ENCODE measurements at places on chromosomes 2 and 18.

DNA sequence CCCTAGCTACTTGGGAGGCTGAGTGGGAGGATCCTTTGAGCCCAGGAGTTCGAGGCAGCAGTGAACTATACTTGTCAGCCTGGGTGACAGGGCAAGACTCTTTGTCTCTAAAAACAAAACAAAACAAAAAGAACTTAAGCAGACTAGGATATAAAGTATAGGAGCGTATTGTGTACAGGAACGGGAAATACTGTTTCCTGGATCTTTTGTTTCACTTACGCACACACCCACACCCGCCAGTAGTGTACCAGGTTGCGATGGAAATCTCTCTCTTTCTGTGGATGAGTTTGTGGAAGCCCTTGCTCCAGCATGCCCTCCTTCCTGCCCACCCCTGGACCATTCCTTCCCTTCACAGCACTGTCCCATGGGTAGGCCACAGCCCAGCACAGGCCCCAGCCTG is 136.3 kb downstream of the RPIA start:
- no peak for DNase-seq

DNA sequence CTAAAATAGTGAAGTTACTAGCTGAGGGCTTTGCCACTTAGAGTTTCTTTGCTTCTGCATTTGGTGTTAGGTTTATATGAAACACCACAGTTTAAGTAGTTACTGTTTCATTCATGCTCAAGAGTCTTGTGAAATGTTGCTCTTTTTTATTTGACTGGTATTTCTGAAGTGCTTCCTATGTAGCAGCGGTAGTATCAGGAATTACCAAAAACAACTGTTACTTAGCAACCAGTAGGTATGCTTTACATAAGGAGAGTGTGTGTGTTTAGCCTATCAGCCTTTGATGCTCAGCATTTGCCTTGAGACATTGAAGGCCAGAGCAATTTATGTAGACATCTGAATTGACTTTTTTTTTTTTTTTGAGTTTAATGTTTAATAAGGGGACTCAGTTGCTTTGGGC is 3.6 kb downstream of the DIS3L2 start:
- DNase-seq, result peak; percentile 93

DNA sequence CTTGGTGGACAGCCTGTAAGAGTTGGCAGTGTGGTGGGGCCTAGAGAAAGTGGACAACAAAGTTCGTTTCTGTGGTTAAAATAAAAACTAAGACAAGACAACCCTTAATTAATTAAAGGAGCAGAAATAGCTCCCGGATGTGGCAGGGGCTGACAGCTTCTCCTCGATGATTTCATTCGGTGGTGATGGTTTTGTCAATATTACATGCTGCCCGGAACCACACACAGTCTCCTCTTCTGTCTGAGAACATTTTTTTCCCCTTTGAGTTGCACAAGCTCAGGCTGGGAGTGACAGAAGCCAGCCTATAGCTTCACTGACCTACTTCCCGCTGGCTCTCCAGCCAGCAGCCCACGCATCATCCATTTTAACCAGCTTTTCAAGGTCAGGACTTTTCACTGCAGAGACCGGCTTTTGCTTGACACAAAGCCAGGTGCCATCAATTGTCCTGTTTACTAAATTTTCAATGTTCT is 378.8 kb downstream of the SLC4A3 start:
- DNase-seq, result no peak

- no peak for DNase-seq
Measured at GRCh38 chr2:114762986-114763385, 320.5 kb downstream of the DPP10 start.

GRCh38 chr2:216698895-216699294 is 3.5 kb upstream of the IGFBP5 start:
- DNase-seq, result peak; percentile 93

GRCh38 chr2:51516667-51517066 is 484.7 kb upstream of the NRXN1 start:
- no peak for DNase-seq

DNA sequence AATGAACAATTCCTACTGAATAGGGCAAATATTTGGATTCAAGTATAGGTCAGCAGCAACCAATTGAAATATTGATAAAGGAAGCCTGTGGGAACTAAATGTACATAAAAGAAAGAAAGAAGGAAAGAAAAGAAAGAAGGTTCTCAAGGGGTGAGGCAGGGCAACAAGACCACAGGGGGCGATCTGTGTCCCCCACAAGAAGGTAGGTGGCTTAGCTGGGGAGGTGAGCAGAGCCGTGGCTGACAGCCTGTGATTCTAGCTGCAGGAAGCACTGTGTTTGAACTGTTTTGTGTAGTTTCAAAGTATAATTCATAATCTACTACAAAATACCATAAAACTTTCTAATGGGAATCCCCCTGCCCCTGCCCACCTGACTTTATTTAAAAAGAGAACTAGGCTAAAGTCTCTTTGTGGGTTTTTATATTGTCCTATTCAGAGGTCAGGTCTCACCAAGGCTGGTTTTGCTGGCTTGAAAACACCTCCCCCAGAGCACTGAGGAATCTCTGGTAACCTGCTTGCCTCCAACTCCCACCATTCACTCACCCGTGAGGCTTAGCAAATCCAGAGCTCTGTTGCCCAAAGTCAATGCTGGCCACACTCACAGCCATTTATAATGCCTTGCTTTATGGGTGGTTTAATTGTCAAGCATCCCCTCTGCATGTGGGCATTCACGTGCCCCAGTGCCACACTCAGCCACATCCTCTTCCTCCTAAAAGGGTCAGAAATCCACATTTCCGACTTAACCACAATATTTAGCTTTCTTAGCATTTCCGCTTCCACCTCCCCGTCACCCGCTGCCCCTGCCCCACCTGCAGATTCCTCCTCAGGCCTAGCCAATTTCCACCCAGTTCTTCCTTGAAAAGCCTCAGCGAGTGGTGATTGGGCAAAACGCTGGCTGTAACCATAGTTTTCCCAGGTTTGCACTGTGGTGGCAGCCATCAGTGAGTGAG is 36.4 kb upstream of the LMAN1 start:
- DNase-seq, result no peak

- DNase-seq, result no peak
Measured at GRCh38 chr2:32484937-32485336, 128.1 kb downstream of the BIRC6 start.

DNA sequence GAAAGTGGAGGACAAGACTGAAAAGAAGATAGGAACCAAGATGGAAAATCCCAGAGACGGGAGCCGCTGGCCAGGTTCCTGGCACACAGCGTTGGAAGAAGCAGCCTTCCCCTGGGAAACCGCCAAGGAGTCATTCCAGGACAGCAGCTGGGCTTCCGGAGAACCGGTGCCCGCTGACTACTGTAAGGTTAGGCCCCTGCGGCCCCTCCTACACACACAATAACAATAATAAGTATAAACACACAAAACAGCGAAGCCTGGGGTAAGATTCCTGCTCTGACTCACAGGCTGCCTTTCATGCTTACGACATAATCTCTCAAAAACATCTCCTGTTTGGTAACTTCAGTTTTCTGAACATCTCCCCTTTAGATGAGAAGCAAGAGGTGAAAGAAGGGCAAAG is 28.1 kb upstream of the MYCN start:
- DNase-seq, result no peak

GRCh38 chr2:154720651-154721050 is 22.2 kb downstream of the KCNJ3 start:
- DNase-seq, result no peak

- no peak for DNase-seq
Measured at GRCh38 chr2:214946949-214947348, 137.5 kb upstream of the BARD1 start.

DNA sequence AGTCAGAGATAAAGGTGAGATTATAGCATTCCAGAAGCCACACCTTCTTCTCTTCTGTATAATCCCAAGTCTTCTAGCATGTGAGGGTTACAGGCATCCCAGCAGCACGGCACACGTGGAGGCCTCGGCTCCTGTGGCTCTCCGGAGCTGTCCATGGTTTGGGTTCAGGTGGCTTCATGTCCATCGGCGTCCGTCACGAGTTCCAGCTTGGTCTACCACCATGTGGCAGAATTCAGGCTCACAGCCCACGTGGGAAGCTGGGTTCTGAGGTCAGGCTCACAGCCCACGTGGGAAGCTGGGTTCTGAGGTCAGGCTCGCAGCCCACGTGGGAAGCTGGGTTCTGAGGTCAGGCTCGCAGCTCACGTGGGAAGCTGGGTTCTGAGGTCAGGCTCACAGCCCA is 378.3 kb upstream of the SALL3 start:
- no peak for DNase-seq

GRCh38 chr2:53583583-53583982 is 184.0 kb upstream of the CHAC2 start:
- DNase-seq, result no peak

DNA sequence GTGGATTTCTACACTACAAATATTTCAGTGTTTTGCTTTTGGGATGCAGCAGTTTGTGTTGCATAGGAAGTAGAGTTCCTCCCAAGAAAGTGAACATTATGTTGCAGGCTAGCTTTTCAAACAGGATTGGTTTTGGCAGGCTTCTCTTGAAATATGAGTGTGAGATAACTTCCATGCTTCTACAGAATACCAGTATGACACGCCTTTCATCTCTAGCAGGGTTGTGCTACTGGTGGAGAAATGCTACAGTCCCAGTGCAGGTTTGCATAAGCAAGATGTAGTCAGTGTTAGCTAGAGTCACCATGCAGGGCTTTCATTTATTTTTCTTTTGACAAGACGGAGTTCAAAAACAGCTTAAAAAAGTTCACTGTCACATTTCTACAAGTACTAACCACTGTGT is 17.1 kb upstream of the CAVIN2 start:
- DNase-seq, result no peak

DNA sequence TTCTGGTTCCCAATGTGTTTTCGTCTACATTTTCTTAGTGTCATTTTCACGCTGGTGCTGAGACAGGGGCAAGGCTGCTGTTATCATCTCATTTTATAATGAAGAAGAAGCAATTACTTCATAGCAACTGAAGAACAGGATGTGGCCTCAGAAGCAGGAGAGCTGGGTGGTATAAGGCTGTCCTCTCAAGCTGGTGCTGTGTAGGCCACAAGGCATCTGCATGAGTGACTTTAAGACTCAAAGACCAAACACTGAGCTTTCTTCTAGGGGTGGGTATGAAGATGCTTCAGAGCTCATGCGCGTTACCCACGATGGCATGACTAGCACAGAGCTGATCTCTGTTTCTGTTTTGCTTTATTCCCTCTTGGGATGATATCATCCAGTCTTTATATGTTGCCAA is 7.3 kb downstream of the IL36G start:
- DNase-seq, result no peak

Measured in NCI-H510A treated with DMSO at 0.1 percent for 48 hours (cell line).